ENCODE measurements at places on chromosomes 2 and 18.

GRCh38 chr2:42923580-42924417, 131.4 kb upstream of the HAAO start:
- no peak for DNase-seq

GRCh38 chr18:30917651-30918050, 124.9 kb downstream of the DSC3 start:
- DNase-seq: no peak

DNA sequence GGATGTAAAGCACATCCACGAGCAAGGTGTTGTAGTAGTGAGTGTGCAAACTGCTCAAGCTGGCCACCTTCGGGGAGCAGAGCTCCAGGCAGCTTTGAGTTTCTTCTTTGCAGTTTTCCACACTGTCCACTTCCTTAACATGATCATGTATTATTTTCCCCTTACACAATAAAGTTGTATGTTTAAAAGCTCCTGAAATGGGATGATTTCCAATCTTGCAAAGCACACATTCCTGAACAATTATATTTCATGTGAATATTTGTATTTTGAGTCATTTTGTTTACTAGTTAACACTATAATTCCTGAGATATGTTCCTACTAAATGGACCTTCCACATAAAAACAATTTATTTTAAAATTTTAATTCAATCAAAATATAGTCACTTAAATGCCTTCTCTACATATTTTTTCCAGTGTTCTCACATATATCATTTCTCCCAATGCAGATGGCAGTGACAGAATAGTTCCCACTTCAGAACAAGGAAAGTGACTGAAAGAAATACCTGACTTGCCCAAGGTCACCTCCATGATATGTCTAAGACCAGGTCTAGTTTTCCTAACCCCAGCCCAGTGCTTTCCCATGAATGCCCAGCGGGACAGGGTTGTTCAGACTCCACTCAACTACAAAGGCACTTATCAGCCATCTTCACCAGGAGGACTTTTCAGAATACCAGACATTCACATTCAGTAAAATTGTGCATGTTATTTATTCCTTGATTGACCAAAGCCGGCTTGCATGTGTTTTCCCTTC, 5.5 kb downstream of the CYB5A start:
- no peak for DNase-seq

GRCh38 chr2:96163415-96163767, 18.2 kb upstream of the DUSP2 start:
- DNase-seq: no peak

GRCh38 chr2:47022186-47022765, 106.7 kb upstream of the MCFD2 start:
- DNase-seq: no peak

GRCh38 chr18:40676668-40677067, 1278.4 kb upstream of the PIK3C3 start:
- DNase-seq: no peak

GRCh38 chr18:49193897-49194296, 243.1 kb upstream of the SMAD7 start:
- DNase-seq: no peak

- no peak for DNase-seq
Observed at GRCh38 chr2:67579216-67579615, 182.1 kb downstream of the ETAA1 start.

DNA sequence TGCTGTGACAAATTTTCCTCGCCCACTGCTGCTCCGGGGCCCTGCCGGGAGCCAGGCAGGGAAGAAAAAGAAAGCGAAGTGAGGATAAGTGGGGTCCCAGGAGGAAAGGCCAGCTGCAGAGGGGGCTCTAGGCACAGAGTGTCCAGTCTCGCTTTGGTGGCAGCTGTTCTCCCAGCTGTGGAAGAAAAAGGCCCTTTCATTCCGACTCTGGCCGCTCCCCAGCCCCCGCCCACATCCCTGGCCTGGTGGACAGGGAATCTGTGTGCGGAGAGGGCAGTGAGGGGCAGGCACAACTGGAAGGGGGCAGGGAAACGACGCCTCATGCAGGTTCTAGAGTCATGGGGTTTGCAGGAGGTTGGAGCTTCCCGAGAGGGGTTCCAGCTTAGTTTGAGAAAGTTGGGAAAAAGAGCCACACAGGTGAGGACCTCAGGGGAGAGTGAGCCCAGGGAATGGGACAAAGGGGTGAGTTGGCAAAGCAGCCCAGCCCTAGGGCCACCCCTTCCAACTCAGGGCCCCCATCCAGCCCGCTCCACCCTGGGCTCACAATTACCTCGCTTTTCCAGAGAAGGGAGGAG, 1.8 kb downstream of the RTKN start:
- DNase-seq: peak; percentile 44

DNA sequence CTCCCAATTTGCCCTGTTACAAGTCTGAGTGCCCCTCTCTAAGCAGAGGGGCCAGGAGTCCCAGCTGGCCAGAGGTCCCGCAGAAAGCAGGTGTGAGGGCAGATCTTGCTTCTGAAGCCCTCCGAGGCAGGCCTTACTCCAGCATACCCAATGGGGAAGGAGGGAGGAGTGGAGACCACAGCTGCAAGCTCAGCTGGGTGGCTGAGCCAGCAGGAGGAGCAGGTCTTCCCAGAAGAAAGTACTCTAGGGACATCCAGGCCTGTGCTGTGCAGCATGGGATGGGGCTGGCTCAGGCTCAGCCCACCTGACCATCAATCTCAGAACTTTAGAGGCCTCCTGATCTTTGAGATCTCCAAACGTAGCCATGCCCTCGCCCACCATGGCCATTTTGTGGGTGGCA, 31.3 kb downstream of the PLB1 start:
- no peak for DNase-seq

- DNase-seq: no peak
Observed at GRCh38 chr2:241902357-241902991, 32.9 kb downstream of the RTP5 start.

GRCh38 chr18:61752973-61753372, 139.8 kb downstream of the RNF152 start:
- DNase-seq: no peak

Measured in endothelial cell of umbilical vein (primary cell).